ENCODE measurements at places on chromosomes 3 and 15.

DNA sequence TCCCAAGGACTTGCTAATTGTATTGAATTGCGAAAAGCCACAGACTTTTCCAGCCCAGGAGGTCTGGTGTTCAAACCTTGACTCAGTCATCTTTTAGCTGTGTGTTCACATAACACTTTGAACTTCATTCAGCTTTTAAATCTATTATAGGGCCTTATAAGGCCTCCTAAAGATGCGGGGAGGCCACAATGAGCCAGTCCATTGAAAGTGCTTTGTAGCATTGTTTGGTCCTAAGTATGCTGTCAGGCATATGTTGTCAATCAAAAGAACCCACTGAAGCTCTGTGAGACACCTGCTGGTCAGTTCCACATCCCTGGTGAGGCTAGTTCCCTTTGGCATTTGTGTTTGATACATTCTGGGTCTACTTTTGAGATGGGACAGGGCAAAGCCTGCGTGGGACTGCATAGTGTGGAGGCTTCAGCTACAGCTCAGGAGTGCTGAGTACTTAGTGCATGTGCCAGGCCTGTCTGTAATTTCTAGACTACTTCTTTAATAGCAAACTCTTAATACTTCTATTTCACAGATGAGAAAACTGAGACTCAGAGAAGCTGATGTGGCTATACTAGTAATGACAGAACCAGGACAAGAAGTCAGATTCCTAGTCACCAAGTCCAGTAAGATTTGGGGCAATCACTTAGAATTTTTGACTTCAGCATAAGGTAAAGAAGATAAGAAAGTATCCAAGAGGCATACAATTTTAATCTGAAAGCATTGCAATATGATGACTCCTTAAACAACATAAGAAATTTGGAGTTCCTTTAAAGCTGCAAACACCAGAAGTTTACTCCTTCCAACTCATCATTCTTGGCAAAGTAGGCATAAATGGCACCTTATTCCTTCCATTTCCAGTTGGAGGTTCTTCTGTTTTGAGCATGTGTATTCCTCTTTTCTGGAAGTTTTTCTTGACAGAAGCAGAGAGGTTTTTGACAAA, 213.0 kb downstream of the PDCD6IP start:
- DNase-seq = no peak

DNA sequence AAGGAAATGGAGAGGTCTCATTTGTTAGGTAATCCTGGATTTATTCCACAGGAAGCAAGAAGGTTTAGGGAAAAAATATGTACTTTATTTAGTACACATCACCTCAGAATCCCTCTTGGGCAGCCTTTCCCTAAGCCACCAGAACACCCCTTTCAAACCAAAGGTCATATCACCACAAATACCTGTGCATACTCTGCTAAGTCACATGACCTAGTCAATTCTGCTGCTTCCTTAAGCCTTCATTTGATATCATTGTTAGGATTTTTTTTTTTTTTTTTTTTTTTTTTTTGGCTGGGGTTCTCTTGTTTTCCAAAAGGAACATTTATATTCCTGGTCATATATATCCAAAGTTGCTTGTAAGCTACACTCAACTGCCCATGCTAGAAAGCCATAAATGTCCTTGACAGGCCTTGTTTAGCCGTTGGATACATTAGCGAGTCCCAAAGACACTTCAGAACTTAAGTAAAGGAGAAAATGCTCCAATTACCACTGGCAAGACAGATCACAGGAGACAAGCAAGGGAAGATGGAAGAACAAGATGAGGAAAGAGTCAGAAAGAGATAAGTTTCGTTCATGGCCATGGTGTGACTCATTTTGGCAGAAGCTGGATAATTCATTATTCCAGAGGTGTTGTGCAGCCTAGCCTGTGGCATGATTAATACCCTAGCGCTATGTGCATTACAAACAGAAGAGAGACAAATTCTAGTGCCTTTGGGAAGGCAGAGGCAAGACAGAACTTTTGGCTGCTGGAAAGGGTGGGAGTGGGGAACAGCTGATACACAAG, 155.6 kb upstream of the SLC2A2 start:
- no peak for DNase-seq

- no peak for DNase-seq
These were observed 408.4 kb downstream of the PLOD2 start for GRCh38 chr3:145752576-145752975.

DNA sequence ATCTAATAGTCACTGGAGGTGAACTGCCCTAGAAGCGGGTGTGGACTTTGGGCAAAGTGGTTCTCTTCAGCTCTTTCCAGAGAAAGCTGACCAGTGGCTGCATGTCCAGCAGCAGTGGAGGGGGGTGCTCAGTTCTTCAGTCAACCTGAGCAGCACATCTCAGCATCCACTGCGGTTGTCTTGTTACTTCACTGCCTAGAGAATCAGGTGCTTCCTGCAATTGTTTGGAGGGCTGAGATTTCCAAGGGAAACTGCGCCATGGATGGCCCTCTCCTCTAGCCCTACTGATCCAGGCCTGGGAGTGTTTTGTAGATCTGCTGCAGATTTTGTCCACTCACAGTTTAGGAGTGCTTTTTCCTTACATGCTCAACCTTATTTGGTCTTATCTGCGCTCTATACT, 65.6 kb upstream of the CFAP161 start:
- DNase-seq = no peak

DNA sequence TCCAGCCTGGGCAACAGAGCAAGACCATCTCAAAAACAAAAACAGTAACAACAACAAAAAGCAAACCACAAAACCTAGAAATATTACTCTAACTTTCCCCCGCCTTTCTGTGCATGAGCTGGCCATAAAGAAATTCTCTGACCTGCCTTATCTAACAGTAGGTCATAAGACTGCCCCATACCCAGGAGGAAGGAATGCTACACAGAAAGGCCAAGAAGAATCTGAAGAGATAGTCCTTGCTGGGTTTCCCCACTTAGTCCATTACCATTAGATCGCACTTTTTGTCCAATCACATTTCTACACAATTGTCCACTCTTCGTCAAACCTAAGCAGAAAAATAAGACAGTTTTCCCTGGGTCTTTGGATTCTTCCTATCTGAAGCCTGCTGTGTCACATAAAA, 23.5 kb downstream of the CIAO2A start:
- DNase-seq = no peak

GRCh38 chr3:1381647-1382036, 288.8 kb downstream of the CNTN6 start:
- DNase-seq = no peak

GRCh38 chr3:100263583-100263982, 2.8 kb downstream of the TBC1D23 start:
- DNase-seq = no peak

- no peak for DNase-seq
These were observed 77.6 kb upstream of the RAP2B start for GRCh38 chr3:153084431-153084830.

DNA sequence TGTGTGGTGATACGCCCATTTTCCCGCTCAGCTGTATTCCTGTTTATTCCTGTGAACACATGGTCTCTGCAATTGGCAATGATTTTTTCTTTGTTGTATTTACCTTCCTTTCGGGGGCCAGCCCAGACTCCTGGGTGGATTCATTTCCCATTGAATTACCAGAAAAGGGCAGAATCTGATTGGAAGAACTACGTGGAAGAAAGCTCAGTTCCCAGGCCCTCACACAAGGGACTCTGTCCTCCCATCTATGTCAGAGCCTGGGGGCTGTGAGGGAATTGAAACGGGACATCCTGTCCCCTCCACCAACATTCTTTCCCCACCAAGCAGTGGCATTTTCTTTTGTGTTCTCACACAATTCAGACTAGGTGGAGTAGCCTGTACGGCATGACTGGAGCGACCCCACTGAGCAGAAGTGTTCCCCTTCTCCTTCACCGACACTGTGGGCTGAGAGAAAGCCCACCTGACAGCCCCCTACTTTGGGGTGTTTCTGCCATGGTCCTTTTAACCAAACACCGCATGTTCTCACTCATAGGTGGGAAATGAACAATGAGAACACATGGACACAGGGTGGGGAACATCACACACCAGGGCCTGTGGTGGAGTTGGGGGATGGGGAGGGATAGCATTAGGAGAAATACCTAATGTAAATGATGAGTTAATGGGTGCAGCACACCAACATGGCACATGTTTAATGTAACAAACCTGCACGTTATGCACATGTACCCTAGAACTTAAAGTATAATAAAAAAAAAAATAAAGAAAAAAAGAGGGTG, 32.1 kb upstream of the RFTN1 start:
- no peak for DNase-seq

DNA sequence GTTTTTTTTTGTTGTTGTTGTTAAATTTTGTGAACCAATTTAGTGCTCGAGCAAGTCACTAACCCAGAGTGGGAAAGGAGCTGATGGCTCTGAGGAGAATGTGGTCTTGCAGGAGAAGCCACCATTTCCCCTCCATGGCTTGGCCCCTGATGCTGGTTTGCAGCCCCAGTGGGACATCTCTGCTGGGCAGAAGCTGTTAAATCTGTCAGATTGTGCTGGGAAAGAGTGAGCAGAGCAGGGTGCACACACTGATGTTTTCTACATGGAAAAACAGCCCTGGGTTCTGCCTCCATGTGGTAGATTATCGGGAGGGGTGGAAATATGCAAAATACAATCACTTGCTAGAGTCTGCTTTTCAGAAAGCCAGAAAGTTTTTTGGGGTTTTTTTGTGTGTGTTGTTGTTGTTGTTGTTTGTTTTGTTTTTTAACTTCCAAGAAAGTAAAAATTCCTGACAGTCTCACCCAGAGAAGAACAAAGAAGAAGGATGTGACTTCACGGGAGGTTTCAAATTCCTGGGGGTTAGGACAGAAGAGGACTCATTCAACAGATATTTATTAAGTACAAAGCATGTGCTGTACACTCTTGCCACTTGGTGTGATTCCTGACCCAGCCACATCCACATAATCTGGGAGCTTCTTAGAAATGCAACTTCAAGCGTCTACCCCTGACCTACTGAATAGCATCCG, 133.7 kb downstream of the FOXB1 start:
- DNase-seq = no peak

GRCh38 chr3:179236669-179237301, 14.1 kb downstream of the KCNMB3 start:
- no peak for DNase-seq
